ENCODE measurements at places on chromosomes 16 and 17.
A peak's percentile ranks its signal among the peaks of the same experiment; 100 is the strongest.

DNA sequence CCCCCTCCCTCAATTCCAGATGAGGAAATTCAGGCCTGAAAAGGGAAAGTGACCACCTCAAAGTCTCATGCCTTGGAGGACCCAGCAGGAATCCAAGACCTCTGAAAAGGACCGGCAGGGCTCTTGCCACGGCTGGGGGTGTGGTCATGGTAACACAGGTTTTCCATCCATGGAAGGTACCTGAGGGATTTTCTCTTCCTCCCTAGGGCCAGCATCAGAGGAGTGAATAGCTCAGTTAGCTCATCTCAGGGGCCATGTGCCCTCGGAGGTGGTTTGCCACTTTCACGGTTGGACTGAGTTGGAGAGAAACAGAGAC, 1.3 kb downstream of the CIITA start:
- DNase-seq: peak; percentile 11

DNA sequence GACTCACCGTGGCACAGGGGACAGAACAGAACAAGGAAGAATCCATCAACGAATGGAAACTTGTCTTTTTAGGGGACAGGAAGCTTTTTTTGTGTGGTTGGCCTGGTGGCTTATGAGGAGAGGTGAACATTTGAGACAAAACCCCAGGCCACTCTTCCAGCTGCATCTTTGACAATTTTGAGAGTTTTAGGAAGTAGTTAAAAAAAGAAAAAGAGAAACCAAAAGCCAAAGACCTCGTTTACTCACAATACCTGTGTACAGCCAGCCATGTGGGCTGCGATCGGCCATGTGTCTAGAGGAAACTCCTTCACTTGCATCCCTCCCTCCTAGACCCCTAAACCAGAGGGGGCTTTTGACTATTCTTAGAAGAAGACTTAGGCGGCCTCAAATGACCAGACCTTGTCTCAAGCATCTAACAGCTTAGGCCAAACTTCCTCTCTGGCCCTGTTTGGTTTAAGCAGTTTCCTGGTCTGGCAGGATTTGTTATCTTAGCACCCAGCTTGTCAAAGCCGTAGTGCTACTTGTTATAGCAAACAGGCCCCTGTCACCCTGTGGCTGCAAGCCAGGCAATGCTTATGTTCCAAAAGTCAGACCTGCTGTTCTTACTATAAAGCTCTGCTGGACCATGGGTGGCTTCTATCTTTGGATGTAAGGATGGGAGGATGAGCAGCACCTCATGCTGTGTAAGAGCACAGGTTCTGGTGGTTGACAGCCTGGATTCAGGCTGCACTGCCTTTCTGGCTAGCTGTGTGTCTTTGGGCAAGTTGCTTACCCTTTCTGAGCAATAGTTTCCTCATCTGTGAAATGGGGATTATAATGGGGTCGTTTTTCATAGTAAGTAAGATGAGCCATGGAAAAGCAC, 17.7 kb downstream of the KSR1 start:
- DNase-seq: no peak

DNA sequence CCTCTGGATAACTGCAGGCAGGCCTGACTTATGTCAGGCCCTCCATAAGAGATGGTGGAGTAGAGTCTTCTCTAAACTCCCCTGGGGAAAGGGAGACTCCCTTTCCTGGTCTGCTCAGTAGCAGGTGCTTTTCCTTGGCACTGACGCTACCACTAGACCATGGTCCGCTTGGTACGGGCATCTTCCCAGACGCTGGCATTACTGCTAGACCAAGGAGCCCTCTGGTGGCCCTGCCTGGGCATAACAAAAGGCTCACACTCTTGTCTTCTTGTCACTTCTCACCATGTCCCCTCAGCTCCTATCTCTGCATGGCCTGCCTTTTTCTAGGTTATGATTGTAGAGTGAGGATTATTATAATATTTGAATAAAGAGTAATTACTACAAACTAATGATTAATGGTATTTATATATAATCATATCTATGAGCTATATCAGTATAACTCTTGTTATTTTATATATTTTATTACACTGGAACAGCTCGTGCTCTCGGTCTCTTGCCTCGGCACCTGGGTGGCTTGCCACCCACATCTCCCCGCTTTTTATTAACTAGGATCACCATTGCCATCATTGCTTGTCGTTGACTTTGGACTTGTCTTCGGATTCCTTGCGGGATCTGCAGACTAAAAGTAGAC, 59.8 kb upstream of the ARL4D start:
- DNase-seq: peak; percentile 76

DNA sequence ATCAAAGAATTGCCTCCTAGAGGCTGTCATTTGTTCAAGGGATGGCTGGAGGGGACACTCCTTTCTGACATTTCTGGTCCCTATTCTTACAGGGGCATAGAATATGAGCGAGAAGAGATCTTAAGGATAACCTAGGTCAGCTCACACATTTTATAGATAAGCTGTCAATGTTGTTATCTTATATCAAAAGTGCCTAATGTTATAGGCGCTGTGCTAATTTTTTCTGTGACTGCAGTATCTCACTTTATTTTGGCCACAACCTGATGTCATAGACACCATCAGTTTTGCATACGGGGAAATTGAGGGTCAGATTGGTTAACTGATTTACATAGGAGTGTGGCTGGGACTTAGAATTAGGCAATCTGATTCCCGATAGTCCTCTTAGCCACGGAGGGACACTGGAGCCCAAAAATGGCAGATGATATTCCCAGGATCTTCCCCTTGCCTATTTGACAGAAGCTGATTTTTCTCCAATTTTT, 1.2 kb downstream of the CPD start:
- DNase-seq: no peak

DNA sequence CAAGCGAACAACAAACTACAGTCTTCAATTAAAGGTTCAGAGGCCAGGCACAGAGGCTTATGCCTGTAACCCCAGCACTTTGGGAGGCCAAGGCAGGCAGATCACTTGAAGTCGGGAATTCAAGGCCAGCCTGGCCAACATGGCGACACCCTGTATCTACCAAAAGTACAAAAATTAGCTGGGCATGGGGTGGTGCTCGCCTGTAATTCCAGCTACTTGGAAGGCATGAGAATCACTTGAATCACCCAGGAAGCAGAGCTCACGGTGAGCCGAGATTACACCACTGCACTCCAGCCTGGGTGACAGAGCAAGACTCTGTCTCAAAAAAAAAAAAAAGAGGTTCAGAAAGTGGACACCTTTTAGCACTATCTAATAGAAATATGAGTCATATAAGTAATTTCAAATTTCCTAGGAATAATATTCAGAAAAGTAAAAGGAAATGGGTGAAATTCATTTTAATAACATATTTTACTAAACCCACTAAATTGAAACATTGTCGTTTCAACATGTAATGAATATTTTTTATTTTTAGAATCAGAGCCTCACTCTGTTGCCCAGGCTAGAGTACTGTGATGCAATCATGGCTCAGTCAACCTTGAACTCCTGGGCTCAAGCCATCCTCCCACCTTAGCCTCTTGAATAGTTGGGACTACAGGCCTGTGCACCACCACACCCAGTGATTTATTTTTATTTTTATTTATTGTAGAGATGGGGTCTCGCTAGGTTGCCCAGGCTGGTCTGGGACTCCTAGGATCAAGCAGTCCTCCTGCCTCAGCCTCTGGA, 15.2 kb upstream of the MARCHF10 start:
- no peak for DNase-seq

DNA sequence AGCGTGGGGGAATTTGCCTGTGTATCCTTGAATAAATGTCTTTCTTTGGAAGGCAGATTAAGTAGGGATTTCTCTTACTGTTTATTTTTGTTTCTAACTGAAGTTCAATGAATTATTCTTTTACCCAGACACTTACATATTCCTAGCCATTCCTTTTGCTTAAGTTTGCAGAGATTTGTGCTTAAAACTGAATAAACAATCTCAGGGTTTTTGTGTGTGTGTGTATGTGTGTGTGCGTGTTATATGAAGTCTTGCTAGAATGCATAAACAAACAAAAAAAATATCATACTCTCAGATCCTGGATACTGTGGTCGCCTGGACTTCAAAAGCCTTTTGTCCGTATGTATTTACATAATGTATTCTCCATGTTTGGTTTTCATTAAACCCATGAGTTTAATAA, 672.8 kb downstream of the MAF start:
- no peak for DNase-seq

GRCh38 chr16:27242868-27243590, 25.5 kb downstream of the NSMCE1 start:
- DNase-seq: peak; percentile 33

DNA sequence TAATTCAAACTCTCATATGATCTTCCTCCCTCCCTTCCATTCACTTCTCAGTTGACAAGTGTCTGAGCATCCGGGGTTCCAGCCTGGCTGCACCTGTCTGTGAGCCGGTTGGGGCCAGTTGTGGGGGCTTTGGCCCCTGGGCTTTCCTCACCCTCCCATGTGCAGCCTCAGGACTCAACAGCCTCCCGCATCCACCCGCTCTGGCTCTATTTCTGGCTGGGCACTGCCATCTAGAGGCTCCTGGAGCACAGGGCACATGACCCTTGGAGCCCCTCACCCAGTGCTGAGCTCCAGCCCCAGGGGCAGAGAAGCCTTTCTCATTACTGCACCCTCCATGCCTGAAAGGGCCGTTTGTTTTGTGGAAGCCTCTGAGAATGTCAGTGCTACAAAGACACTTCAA, 43.3 kb downstream of the HAPSTR1 start:
- DNase-seq: peak; percentile 87

- peak; percentile 29 for DNase-seq
Measured at GRCh38 chr17:50380369-50381259, 7.6 kb downstream of the EME1 start.

- no peak for DNase-seq
Measured at GRCh38 chr17:12312692-12313091, 292.0 kb downstream of the MAP2K4 start.

GRCh38 chr16:62711797-62712196, 675.6 kb upstream of the CDH8 start:
- DNase-seq: peak; percentile 58

GRCh38 chr16:84823484-84823883, 3.7 kb downstream of the CRISPLD2 start:
- DNase-seq: no peak

DNA sequence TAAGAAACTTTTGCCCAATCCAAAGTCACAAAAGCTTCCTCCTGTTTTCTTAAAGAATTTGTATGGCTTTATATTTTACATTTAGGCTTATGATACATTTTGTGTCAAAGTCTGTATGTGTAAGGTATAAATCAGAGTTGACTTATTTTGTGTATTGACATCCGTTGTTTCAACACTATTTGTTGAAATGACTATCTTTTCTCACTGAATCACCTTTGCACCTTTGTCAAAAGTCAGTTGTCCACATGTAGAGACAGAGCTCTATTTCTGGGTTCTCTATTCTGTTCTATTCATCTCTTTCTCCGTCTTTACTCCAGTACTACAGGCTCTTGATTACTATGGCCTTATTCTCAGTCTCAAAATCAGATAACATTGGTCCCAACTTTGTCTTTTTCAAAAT, 73.2 kb downstream of the C16orf78 start:
- no peak for DNase-seq
